NCI-H2081 (cell line): ENCODE measurements at places on chromosomes 11 and 22.
A peak's percentile ranks its signal among the peaks of the same experiment; 100 is the strongest.

- DNase-seq: no peak
These were observed 35.0 kb downstream of the PPFIBP2 start for GRCh38 chr11:7548659-7549274.

DNA sequence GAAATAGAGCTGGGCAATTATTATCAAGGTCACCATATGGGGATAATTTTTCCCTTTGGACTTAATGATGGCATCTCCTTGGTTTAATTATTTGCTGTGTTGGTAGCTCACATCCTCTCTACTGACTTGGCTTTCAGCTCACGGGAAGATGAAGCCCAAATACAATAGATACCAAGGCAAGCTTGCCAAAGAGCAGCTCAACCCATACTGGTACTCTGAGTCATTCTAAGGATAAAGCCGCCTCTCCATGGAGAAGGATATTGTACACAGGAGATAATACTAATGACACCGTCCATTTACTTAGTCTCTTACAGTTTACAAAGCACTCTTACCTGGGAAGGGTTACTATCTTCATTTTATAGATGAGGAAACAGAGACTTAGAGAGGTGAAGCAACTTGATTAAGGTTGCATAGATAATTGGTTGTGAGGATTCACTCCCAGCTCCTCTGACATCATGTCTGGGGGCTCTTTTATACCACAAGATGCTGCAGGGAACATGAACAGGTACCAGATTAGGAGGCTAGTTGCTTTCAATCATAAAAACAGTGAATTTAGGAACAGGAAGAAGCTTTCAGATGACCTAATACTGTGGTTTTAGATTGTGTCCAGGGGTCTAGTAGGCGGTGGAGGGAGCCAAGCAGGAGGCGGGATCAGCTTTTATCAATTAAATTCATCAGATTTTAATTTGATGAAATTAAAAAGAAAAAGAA lies 48.3 kb upstream of the PICALM start:
- DNase-seq: no peak

DNA sequence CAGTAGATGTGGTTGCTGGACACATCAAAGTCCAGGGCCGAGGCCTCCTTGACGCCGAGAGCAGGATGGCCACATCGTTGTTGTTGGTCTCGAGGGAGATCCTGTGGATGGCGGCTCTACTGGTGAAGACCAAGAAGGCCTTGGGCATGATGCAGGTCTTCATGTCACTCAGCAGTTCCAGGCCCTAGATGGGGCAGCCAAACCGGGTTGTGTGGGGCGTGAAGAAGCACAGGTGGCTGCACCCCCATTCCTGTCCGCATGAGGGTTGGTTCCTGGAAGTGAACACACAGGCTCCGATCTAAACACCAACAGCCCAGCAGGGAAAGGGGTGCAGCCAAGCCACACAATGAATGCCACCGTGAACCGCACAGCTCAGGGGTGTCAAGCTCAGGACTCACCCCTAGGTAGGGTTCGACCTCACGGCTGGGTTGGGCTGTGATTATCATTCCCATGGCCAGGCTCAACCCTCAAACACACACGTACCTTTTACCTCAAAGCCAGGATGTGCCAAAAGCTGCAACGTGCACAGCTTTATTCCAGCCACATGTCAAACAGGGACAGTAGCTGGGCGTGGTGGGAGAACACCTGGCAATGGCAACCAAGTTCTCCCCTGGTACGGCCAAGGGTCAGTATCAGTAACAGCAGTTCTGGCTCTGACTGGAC lies 132.3 kb downstream of the CRYBB2 start:
- no peak for DNase-seq

DNA sequence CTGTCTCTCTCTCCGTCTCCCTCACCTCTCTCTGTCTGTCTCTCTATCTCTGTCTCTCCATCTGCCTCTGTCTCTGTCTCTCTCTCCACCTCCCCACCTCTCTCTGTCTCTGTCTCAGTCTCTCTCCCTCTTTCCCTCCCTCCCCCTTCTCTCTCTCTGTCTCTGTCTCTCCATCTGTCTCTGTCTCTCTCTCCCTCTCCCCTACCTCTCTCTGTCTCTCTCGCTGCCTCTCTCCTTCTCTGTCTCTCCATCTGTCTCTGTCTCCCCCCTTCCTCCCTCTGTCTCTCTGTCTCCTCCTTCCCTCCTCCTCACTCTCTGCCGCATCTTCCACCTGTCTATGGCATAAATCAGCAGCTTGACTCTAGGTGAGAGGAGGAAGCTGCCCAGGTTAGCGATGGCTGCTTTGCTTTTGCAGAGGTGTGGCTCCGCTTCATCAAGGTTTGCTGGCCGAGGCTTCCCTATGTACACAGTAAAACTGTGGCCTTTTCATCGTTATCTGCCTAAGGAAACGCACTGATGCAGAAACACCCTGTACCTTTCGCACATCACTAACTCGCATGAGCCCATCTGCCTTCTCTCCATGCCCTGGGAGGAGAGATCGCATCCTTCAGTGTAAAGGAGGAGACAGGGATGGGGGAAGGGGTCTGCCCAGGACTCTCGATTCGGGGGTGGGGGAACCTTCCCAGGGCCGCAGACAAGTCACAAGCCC lies 44.5 kb downstream of the ANO1 start:
- DNase-seq: no peak

- no peak for DNase-seq
These were observed 204.5 kb downstream of the CSNK2A3 start for GRCh38 chr11:11148596-11148995.

DNA sequence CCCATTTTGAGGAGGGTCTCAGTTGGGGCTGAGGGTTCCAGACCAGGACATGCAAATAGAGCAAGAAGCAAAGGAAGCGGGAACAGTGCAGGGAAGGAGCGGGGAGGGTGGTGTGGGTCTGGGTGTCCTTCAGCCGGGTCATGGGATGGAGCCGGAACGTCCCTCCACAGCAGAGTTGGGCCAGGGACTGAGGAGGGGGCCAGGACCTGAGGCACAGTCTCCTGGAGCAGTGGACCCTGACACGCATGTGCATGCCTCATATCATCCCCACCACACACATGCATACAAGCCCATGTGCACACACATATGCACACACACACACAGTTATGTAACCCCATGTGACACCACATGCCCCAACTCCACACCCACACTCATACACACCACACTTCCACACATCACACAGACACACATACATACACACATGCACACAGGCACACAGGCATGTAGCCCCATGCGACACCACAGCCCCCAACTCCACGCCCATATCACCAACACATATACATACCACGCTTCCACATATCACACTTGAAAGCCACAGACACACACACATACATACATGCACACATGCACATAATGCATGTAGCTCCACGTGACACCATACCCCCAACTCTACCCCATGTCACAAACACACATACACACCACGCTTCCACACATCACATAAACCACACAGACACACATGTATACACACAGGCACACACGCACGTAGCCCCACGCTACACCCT lies 1026.6 kb downstream of the BRD1 start:
- no peak for DNase-seq

GRCh38 chr22:43852573-43853327 lies 9.6 kb downstream of the SULT4A1 start:
- no peak for DNase-seq

DNA sequence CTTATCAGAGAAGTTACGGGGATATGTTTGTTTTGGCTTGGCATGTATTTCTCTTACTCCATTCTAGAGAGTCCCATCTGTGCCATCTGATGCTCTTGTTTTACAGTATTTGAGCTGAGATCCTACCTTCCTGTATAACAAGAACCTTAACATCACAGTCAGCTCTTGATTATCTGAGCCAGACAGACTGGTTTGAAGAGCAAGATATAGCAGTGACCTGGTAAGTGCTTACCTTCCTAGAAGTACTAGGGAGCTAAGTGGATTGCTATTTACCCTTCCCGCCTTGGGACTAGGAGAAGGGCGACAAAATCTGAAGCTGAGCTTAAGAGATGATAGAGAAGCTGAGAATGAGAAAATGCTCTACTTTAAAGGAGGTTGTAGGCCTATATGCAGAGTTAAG lies 235.3 kb downstream of the CSNK2A3 start:
- DNase-seq: no peak

GRCh38 chr11:129348813-129349212 lies 26.8 kb upstream of the BARX2 start:
- DNase-seq: no peak

DNA sequence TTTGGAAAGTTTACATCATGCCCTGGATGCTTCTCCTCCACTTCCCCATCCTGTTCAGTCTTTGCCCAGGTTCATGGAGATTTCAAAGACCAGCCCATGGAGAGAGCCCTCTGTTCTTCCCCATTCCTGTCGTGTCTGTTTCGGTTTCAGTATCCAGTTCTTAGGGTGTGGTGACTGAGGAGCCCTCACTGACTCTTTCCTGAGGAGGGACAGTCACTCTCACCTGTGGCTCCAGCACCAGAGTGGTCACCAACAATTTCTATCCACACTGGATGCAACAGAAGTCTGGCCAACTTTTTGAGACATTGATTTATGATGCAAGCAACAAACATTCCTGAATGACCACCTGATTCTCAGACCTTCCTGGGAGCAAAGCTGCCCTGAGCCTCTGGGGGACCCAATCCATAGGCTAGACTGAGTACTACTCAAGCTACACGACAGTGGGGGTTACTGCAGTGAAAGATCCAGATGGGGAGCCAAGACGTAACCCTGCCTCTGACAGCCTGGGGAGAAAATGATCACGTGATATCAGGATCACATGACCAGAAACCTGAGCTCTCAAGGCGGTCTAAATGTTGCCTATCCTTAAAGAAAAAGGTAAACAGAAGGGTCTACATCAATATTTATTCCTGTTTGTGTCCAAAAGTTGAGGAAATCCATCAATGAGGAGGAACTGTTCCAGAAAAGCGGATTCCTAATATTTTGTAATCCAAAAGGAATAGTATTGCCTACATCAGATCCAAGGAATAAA lies 76.2 kb upstream of the VPREB1 start:
- no peak for DNase-seq

GRCh38 chr11:99979042-99979441 lies 708.0 kb upstream of the ARHGAP42 start:
- DNase-seq: no peak

GRCh38 chr11:19437760-19438159 lies 197.0 kb upstream of the E2F8 start:
- DNase-seq: no peak

GRCh38 chr22:44074337-44074984 lies 50.4 kb downstream of the PARVB start:
- peak; percentile 1 for DNase-seq

DNA sequence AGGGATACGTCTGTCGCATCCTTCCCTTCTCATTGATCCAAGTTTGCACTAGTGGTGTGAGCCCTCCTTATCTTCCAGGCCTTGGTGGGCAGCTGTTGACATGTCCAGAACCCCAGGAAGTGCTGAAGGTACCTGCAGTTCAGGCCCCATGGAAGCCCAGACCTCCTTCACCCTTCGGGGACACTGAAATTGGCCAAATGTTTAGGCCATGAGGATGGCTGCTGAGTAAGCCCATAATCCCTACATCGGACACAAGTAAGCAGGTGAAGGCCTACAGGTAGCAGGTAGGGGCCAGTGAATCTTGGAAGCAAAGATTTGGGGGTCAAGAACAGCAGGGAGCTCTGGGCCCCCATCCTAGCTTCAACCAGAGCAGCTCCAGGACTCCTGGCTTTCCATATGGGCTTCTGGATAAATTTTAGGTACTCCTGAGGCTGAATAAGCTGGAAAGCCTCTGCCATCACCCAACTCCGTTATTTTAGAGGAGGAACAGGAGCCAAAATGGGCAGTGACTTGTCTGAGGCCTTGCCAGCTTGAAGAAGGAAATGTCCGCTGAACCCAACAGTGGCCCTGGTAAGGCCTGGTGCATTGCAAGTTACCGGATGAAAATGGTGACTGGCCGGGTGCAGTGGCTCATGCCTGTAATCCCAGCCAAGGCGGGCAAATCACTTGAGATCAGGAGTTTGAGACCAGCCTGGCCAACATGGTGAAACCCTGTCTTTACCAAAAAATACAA lies 45.2 kb downstream of the MORC2 start:
- DNase-seq: no peak

DNA sequence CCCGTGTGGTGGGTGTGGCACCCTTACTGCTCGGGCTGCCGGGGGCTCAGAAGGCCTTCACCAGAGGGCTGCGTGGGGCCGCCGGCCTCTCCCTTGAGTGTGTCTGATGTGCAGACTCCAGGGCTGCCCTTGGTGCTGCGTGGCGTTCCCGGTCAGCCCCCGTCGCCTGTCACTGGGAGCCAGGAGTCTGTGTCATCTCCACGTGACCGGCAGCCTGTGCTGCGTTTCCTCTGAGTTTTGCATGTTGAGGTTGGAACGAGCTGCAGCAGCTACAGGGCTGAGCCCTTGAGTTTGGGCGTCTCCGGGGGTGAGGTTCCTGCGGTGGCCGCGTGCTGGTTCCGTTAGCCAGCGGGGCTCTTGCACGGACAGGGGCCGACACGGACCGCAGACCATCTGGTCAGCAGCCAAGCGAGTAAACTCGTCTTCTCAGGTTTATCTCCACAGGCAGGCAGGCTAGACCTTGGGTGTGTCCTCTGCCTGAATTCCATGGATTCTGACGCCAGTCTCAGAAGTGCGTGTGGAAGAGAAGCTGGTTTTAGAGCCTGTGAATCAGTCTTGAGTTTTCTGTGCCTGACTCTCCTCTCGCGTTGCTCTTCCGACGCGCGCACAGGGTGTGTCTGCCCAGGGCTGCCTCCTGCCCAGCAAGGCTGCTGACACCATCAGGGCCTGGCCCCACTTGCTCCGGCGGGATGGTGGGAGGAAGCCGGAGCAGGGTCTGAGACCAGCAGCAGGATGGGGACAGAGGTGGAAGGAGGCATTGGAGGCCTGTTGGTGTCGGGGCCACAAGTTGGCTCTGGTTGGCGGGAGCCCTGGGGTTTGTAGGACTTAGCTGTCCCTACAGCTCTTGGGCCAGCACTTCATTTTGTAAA lies 10.5 kb downstream of the PTDSS2 start:
- DNase-seq: no peak

GRCh38 chr11:115471367-115471766 lies 32.8 kb downstream of the CADM1 start:
- no peak for DNase-seq

DNA sequence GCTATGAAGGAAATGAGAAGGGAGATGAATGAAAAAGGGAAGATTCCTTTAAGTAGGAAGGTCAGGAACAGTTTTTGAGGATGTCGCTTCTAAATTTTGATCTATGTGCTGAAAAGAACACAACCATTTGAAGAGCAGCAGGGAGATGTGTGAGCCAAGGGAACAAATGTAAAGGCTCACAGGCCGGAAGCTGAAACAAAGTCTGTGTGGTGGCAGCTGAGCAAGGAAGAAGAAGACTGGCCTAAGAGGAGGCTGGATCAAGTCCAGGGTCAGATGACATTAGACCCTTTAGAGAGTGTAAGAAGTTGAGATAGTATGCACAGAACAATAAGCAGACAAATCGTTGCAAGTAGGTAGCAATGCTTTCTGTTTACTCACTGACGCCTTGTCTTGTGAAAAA lies 1631.4 kb upstream of the TENM4 start:
- no peak for DNase-seq

- no peak for DNase-seq
These were observed 424.6 kb downstream of the BUD13 start for GRCh38 chr11:116348226-116348625.

DNA sequence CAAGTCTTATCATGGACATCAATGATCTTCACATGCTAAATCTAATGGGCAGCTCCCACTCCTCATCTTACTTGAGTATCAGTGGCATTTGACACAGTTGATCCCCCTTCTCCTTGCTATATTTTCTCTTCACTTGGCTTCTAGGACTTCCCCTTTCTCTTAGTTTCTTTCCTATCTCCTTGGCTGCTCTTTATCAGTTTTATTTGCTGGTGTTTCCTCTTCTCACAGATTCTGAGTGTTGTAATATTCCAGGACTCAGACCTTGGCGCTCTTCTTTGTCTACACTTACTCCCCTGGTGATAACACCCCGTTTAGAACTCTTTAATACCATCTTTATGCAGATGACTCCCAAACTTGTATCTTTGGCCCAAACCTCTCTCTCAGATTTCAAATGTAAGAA lies 33.9 kb upstream of the RASSF10 start:
- no peak for DNase-seq

- peak; percentile 14 for DNase-seq
These were observed 11.0 kb downstream of the NECTIN1 start for GRCh38 chr11:119717839-119718534.
